PC-9 (cell line): ENCODE measurements at places on chromosomes 2 and 18.

DNA sequence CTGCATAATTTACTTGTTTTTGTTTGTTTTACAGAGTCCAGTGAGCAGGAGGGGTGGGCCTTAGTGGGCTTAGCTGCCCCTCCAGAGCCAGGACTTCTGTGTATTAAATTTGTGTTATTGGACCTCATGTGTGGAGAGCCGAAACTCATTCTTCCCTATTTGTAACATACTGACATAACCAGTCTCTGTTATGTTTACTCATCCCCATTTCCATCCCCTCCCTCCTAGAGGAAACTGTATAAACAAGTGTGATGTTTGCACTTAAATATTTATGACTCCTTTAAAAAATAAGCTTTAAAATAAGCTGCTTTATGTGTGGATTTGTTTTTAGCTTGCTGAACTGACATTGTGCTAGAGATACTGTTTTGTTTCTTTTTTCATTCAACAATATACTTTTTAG, 13.8 kb downstream of the ZNF512 start:
- no peak for DNase-seq

GRCh38 chr2:98658816-98659490, 50.6 kb downstream of the UNC50 start:
- DNase-seq = no peak

GRCh38 chr2:97774425-97774824, 61.0 kb downstream of the ZAP70 start:
- no peak for DNase-seq

GRCh38 chr2:48474574-48475298, 55.2 kb upstream of the STON1 start:
- DNase-seq = no peak

- DNase-seq = no peak
Observed at GRCh38 chr2:127619877-127620705, 25.9 kb upstream of the GPR17 start.

DNA sequence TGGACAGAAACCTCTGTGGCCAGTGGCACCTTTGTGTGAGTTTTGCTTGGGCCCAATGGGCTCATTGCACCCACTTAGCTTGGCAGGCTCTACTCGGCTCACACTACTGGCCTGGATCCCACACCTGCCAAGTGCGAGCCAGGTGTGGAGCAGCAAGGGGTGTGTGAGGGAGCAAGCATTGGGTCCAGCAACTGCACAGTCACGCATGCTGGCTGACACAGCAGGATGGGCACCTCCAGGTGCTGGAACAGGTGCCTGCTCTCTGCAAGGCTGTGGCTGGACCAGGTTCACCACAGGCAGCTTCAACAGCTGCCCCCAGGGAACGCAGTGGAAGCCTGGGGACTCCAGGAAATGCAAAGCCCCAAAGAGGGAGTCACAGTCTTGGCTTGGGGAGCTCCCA, 94.2 kb downstream of the DOK6 start:
- no peak for DNase-seq

DNA sequence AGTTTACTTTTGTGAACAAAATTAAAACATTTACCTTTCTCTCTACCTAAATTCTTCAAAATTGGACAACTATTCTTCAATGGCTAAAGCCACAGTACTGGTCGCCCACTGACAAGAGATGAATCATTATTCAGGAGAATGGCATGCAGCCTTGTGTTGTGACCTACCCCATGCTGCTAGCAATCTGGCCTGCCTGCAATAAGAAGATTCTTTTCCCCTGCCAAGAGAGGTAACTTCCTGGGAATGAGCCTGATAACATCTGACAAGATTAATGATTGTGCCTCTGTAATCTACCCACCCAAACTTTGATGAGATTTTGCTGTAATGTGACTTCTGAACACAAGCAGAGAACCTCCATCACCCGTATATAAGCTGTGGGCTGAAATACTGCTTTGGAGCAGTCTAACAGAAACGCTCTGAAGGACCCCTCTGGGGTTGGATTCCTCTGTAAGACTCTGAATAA, 47.0 kb upstream of the ST3GAL5 start:
- peak; percentile 69 for DNase-seq

DNA sequence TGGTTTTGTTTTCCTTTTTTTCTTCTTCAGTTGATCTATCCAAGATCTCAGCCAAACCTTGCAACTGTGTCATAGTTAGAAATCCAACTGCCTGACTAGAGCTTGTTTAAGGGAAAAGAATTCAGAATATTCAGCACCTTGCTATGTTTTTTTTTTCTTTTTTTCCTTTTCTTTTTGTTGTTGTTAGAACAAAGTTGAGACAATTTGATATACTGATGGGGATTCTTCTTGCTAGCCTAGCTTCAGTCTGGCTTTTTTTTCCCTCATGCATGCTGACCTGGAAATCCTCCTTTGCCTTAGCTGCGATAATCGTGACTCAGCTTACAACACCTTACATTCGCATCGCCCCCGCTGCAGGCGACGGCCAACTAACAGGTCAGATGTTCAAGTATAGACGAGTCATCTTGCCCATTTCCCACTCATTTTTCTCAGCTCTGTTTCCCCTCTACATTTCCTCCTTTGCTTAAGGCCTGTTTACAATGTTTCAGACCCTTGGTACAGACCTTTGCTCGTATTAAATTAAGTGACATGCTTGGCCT, 487.2 kb upstream of the RAB12 start:
- DNase-seq = peak; percentile 81

GRCh38 chr2:235766278-235766677, 272.4 kb downstream of the AGAP1 start:
- peak; percentile 81 for DNase-seq

GRCh38 chr2:241188361-241189092, at the start of gene ANO7:
TSS of gene ANO7 (plus strand) at chr2:241188677. CDS start at chr2:241190064, 1,387 bp downstream.
- DNase-seq = peak; percentile 56

GRCh38 chr2:148515976-148516375, 128.6 kb upstream of the EPC2 start:
- DNase-seq = no peak

DNA sequence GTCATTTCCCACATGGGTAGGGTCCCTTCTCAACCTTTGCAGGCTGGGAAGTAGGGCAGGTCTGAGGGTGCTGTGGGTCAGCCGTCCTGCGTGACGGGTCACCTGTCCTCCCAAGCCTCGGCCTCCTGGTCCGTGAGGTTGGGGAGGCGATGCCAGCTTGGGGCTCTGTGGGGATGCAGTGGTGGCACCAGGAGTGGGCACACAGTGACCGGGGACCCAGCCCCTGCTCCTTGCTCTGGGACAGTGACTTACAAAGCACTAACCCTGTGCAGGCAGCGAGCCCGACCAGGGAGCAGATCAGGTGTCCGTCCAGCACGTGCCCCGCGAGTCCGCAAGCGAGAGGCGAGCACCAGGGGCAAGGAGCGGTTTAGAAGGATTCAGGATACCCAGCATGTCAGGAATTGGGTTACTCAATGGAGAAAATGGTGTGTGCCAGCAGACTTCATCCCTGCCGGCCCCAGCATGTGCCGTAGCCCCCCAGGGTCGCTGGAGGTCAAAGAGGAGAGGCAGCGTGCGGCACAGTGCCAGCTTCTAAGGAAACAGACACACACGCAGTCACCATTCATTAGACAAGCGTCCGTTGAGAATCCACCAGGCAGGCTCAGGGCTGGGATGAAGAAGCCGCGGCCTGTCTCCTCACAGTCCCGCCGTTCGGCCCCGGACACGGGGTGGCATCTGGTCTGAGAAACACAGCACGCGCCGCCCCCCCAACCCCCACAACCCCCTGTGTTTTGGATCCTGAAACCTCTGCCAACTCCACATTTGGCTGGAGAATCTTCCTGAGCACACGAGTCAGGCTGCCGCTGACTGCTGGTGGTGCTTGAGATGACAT, 11.7 kb downstream of the COLEC11 start:
- no peak for DNase-seq

DNA sequence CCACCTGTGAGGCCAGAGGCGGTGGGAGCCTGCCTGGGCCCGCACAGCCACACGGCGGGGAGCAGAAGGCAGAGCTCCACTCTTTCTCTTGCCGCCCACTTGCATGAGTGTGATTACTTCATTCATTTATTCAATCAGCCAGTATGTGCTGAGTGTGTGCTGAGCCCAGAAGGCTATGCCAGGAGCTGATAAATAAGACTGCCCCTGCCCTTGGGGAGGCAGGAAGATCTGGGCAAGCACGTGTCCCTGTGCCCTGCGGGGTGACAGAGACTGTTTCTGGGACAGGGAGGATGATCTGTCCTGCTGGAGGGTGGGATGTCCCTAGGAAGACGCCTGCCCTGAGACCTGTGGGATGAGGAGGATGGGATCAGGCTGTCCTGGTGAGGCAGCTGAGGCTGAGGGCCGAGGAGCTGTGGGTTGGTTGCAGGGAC, 250.8 kb downstream of the DYSF start:
- DNase-seq = no peak

DNA sequence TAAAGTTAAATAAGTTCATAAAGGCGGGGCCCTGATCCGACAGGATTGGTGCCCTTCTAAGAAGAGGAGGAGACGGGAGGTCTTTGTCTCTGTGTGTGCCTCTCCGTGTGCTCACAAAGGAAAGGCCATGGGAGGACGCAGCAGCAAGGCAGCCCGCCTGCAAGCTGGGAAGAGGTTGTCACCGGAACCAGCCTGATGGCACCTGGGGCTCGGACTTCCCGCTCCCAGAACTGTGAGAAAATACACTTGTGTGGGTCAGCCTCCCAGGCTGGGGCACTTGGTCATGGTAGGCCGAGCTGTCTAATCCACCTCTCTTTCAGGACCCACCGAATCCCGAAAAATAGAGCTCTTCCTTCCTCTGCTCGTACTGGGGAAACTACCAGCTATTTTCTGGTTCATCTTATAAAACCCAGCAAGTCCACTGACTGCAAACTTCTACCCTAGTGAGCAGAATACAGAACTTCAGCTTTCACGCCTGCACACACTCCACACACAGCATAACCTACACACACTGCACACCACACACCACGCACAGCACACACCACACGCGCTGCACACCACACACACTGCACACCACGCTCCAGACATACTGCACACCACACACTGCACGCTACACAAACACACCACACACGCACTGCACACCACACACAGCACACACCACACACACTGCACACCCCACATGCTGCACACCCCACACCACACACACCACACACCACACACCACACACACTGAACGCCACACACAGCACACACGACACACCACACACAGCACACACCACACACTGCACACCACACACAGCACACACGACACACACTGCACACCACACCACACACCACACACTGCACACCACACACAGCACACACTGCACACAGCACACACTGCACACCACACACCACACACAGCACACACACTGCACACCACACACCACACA, 58.1 kb downstream of the ASB1 start:
- DNase-seq = no peak

GRCh38 chr2:69946351-69947324, 14.8 kb downstream of the ASPRV1 start:
- peak; percentile 45 for DNase-seq

- no peak for DNase-seq
Observed at GRCh38 chr2:238096311-238097011, 3.7 kb upstream of the ESPNL start.
